Activated CD4-positive, alpha-beta T cell treated with anti-CD3 and anti-CD28 coated beads, Interleukin-2, amount 10 ng/mL, durations not matched to agents 7 days and 5 days (primary cell): ENCODE measurements at places on chromosomes 13 and 19.

DNA sequence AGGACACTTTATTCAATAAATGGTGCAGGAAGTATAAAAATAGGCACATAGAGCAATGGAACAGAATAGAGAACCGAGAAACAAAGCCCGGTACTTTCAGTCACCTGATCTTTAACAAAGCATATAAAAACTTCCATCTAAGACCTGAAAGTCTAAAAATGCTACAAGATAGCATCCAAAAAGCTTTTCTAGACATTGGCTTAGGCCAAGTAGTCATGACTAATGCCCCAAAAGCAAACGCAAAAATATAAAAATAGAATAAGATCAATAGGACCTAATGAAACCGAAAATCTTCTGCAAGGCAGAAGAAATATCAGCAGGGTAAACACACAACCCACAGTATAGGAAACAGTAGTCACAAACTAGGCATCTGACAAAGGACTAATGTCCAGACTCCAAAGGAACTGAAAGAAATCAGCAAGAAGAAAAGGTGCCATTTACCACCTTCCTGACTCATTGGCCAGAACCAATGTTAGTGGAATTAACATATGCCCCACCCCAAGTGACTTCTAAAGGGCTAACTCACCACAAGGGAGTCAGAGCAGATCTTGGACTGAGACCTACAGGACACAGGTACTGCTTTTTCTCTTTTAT is 40.8 kb upstream of the CEACAM21 start:
- H3K36me3 ChIP-seq: peaks cover 11% of the 10 kb centered on the region
- H3K4me1 ChIP-seq: peaks cover 57% of the 10 kb centered on the region
- H3K27me3 ChIP-seq: peaks cover 5% of the 10 kb centered on the region
- no peak for DNase-seq

- DNase-seq: no peak
- no peak overlapping the region for H3K27ac ChIP-seq
- no peak overlapping the region for H3K4me3 ChIP-seq
- no peaks in the 10 kb centered on the region for H3K4me1 ChIP-seq
- H3K36me3 ChIP-seq: no peaks in the 10 kb centered on the region
These were observed 17.7 kb downstream of the LRRC4B start for GRCh38 chr19:50550594-50550966.

GRCh38 chr13:97743938-97744337 is 209.5 kb upstream of the IPO5 start:
- H3K4me1 ChIP-seq: no peaks in the 10 kb centered on the region
- no peaks in the 10 kb centered on the region for H3K36me3 ChIP-seq
- no peak for DNase-seq
- no peaks in the 10 kb centered on the region for H3K27me3 ChIP-seq
- no peak overlapping the region for H3K27ac ChIP-seq

DNA sequence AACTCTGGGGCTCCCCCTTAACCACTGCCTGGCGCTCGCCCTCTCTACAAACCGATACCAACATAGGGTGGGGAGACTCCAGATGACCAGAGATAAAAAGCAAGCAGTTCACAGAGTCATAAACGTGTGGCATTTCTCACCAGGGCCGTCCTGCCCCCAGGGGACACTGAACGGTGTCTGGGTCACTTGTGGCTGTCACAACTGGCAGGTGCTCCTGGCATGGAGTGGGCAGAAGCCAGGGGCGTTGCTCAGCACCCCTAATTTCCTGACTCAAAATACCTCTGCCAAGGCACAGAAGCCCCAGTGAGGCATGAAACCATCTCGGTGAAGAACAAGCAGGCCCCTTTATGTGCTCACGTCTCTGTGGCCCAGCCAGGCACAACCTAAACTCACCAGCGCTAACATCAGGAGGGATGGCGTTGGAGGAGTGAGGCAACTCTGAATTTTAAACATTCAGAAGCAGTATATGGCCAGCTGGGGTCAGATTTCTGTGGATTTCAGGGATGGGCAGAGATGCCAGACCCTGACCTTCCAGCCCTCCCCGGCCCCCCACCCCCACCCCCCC is 1.8 kb downstream of the PIP5K1C start:
- DNase-seq: no peak
- no peaks in the 10 kb centered on the region for H3K36me3 ChIP-seq
- H3K27me3 ChIP-seq: no peaks in the 10 kb centered on the region

GRCh38 chr13:67296511-67296910 is 66.4 kb upstream of the PCDH9 start:
- DNase-seq: no peak
- no peak overlapping the region for H3K4me3 ChIP-seq
- no peaks in the 10 kb centered on the region for H3K27me3 ChIP-seq
- H3K4me1 ChIP-seq: no peaks in the 10 kb centered on the region

DNA sequence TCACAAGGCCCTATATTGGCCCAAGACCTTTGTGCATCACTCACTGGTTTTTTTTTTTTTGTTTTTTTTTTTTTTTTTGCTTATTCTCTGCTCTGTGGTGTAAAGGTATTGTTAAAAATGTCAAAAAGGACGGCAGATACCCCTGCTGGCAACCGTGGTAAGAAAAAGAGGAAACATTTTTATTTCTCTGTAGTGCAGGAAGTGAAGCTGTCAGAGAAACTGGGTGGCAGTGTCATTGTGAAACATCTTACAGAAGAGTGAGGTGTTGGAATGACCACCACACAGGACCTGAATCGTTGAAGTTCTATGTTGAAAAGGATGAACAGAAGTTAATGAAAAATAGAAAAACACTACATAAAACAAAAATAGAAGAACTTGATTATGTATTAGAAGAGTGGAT is 346.4 kb downstream of the FGF9 start:
- H3K4me1 ChIP-seq: peaks cover 4% of the 10 kb centered on the region
- H3K27me3 ChIP-seq: no peaks in the 10 kb centered on the region
- H3K36me3 ChIP-seq: no peaks in the 10 kb centered on the region

GRCh38 chr13:111508902-111509509 is 188.6 kb downstream of the TEX29 start:
- H3K36me3 ChIP-seq: no peaks in the 10 kb centered on the region
- H3K27ac ChIP-seq: no peak overlapping the region

GRCh38 chr19:45630463-45630862 is 8.7 kb downstream of the EML2 start:
- H3K36me3 ChIP-seq: peaks cover 23% of the 10 kb centered on the region
- no peak overlapping the region for H3K27ac ChIP-seq
- H3K4me3 ChIP-seq: no peak overlapping the region
- no peaks in the 10 kb centered on the region for H3K27me3 ChIP-seq

DNA sequence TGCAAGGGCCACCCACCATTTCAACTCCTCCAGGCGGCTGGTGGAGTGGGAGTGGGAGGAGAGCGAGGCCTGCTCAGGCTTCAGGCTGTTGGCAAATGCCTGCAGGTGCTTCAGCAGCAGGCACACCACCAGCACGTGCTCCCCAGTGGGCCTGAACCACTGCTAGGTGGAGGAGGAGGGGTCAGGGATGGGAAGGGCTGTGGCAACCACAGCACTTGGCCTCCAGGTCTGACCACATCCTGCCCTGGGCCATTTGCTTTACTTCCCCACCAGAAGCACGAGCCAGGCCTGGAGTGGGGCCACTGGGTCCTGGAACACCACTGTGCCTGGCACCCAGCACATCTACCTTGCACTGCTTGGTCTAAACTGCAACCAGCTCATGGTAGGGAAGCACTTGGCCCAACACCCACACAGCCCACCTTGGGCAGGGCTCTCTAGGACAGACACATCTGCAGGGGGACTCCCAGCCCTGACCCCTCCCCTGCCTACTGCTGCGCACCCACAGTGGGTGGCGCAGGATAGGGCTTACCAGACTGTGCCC is 26.2 kb downstream of the TUBA3C start:
- no peaks in the 10 kb centered on the region for H3K36me3 ChIP-seq
- no peaks in the 10 kb centered on the region for H3K4me1 ChIP-seq
- no peak for DNase-seq

DNA sequence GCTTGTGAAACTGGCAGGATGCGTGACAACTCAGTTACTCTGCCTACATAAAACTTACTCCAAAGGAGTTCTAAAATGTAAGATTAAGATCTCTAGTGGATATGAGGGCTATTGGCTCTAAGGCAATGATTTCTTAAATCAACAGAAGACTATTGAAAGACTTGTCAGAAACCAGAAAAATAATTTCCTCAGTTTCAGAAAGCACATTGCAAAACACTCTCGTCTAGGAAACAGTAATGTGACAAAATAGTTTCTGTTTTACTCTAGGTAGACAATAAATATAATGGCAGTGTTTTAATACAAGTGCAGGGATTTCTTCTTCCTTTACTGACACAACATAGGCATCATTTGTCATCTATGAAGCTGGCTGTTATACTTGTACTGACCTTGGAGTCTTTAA is 230.1 kb downstream of the KCTD12 start:
- no peak overlapping the region for H3K27ac ChIP-seq
- DNase-seq: no peak
- no peak overlapping the region for H3K4me3 ChIP-seq

GRCh38 chr13:111324736-111325135 is 4.3 kb downstream of the TEX29 start:
- no peaks in the 10 kb centered on the region for H3K36me3 ChIP-seq
- no peak overlapping the region for H3K4me3 ChIP-seq

DNA sequence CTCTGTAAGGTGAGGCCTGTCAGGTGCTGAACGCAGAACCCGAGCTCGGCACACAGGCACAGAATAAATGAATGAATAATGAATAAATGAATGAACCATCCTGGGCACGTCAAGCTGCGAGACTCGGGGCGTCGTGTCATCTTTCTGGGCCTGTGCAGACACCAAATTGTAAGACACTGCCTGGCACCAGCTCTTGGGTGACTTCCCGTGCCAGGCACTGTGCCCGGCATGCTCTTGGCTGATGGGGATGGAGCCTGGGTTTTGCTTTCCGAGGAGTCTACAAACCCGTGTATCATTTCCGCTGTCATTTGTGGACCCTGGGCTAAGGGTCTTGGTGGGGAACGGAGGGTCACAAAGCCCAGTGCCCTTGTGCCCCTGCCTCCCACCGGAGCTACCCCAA is 43.9 kb downstream of the CELF5 start:
- H3K27me3 ChIP-seq: peaks cover 27% of the 10 kb centered on the region
- H3K36me3 ChIP-seq: no peaks in the 10 kb centered on the region
- no peaks in the 10 kb centered on the region for H3K4me1 ChIP-seq
- DNase-seq: no peak
- no peak overlapping the region for H3K27ac ChIP-seq
- no peak overlapping the region for H3K4me3 ChIP-seq

GRCh38 chr19:46887240-46887782 is 26.5 kb downstream of the ARHGAP35 start:
- H3K4me1 ChIP-seq: peaks cover 7% of the 10 kb centered on the region
- no peak for DNase-seq
- no peaks in the 10 kb centered on the region for H3K36me3 ChIP-seq

DNA sequence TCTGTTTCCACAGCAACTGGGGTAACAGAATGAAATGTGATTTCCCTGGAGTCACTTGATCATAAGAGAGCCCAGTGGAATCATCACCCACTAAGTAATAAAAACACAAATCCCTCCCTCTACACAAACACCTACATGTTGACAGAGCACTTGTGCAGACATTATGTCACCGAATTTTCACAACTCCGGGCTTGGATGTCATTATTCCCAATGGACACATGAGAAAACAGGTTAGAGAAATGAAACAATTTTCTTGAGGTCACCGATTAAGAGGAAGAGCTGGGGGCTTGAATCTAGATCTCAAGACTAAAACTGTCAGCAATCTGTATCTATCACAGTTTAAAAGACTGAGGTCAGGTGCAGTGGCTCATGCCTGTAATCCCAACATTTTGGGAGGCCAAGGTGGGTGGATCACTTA is 3.1 kb downstream of the XRCC1 start:
- no peaks in the 10 kb centered on the region for H3K27me3 ChIP-seq
- H3K4me1 ChIP-seq: peaks cover 36% of the 10 kb centered on the region
- H3K27ac ChIP-seq: no peak overlapping the region
- H3K4me3 ChIP-seq: no peak overlapping the region

- H3K36me3 ChIP-seq: peaks cover 24% of the 10 kb centered on the region
- no peaks in the 10 kb centered on the region for H3K27me3 ChIP-seq
- no peak overlapping the region for H3K4me3 ChIP-seq
These were observed 11.5 kb downstream of the THOP1 start for GRCh38 chr19:2796659-2797266.

GRCh38 chr19:44807162-44807561 is 1.7 kb upstream of the BCAM start:
- no peak for DNase-seq
- H3K27ac ChIP-seq: no peak overlapping the region
- H3K27me3 ChIP-seq: peaks cover 11% of the 10 kb centered on the region
- H3K4me1 ChIP-seq: no peaks in the 10 kb centered on the region
